ENCODE measurements at places on chromosomes 16 and 17.
A peak's percentile ranks its signal among the peaks of the same experiment; 100 is the strongest.

DNA sequence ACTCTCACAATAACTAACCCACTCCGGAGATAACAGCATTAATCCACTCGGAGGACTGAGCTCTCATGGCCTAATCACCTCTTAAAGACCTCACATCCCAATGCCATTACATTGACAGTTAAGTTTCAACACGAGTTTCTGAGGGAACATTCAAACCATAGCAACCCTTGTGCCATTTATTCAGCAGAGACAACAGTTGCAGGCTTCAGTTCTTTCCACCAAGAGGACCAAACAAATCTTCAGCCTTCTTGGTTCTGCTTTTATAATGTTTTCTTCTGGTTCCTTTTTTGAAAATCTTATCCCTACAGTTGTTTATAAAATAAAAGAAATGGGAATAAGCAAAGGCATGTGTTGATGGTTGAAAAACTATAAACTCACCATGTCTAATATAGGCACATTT is 2.1 kb upstream of the CD300E start:
- DNase-seq, result no peak

- peak; percentile 25 for DNase-seq
These were observed 19.0 kb downstream of the EMP2 start for GRCh38 chr16:10561425-10561824.

- DNase-seq, result peak; percentile 88
These were observed at the start of gene NUDT7 for GRCh38 chr16:77722309-77723107. TSS of gene NUDT7 (plus strand) at chr16:77722514. CDS start at chr16:77722583, 69 bp downstream.

DNA sequence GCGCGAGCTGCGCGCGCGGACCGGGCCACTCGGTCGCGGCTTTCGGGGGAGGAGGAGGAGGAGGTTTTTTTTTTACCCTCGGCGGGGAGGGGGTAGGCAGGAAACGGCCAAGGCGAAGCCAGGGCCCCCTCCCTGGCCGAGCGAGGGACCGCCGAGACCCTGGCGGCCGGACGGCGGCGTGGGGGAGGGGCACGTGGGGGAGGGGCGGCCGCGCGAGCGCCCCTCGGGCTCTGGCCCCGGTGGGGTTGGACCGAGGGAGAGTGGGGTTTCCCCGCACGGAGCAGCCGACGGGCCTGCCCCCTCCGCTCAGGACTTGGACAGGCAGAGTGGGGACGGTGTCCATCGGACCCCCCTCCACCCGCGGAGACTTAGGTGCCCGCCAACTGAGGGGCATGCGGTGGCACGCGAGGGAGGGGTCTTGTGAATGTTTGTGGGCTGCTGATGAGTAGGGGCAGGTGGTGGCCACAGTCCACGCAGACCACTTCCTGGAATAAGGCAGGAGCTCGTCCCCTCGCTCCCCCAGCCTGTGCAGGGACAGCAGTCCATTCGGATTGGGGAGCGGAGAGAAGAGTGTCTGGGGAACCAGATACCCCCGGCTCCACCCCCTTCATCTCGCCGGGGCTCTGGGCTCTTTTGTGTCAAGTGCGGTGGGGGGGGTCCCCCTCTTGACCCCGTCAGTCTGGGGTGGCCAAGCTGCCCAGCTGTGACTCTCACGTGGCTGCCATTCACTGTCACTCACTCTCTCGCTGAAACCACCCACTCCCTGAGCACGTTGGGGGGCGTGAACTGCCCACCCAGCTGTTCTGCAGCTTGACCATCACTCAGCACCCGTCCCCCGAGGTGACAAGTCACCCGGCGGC is 3.0 kb upstream of the CHD3 start:
- DNase-seq, result peak; percentile 61

- DNase-seq, result peak; percentile 99
These were observed at the start of the genes ARL16 and HGS for GRCh38 chr17:81683584-81684441. TSS of gene ARL16 (minus strand) at chr17:81683797. CDS start at chr17:81683753, 44 bp downstream. TSS of gene HGS (plus strand) at chr17:81684011. CDS start at chr17:81684067, 56 bp downstream.

DNA sequence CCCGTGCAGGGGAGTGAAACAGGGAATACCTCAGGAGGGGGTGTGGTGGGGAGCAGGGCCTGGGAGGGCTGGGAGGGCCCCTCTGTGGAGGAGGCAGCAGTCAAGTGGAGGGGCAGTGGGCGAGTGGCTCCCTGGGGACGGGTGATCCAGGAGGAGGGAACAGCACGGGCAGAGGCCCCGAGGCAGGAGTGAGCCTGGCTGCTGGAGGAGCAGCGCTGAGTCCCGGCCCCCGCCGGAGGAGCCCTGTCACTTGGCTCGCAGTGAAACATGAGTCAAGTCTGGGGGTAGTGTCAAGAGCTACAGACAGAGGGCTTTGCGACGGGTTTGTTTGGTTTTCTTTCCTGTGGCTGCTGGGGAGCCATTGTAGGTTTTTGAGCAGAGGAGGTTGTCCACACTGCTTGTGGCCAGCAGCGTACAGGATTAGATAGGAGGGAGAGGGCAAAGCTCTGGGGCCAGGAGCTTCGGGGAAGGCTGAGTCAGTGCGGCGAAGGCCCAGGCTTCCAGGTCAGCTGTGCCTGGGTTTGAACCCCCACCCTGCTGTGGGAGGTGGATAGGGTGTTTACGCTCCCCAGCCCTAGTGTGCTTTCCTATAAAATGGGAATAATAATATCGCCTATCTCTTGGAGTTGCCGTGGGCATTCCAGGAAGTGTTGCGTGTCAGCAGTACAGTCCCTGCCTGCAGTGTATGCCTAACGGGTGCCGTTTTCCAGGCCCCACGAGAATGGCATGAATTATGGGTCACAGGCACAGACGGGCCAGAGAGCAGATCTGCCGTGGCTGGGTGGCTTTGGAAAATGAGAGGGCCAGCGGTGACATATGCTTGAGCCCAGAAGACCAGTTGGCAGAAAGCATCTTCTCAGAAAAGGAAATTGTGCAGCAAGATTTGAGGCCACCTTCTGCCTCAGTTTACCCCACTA is 115.9 kb upstream of the CIBAR2 start:
- DNase-seq, result peak; percentile 21

DNA sequence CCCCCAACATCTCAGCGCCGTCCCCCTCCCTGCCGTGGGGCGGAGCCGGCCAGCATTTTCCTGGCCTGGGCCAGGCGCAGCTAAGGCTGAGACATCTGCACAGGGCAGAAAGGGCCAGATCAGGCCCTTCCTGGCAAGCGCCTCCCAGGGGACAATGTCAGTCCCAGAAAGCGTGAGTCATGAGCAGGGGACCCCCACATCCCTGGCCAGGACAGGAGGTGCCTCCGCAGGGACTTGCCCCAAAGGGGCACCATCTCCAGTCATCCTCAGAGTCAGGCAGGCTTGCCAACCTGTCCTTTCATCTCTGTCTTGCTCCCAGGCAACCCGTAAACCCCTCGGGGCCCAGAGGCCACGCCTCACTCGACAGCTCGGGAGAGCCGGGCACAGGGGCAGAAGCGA is 43.2 kb downstream of the SOCS1 start:
- no peak for DNase-seq

DNA sequence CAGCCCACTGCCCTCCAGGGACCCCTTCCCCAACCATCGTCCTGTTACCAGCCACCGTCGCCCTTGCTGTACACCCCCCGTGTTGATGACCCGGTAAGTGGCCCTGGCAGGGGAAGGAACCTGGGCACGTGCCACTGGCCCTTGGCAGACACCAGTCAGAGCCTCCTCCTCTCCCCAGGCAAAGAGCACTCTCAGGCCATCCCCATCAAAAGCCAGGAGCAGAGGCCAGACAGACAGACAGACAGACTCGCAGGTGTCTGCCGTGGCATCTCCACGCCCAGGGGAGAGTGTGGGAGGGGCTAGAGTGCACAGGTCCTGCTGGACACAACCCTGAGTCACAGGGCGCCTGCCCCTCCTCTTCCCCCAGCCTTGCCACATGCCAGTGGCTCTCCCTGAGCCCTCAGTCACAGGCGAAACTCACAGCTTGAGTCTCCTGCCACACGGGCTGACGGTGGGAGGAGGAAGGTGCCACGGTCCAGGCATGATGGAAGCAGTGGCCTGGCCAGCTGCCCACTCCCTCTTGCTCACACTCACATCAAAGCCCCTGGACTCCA is 7.8 kb downstream of the CLCN7 start:
- no peak for DNase-seq

DNA sequence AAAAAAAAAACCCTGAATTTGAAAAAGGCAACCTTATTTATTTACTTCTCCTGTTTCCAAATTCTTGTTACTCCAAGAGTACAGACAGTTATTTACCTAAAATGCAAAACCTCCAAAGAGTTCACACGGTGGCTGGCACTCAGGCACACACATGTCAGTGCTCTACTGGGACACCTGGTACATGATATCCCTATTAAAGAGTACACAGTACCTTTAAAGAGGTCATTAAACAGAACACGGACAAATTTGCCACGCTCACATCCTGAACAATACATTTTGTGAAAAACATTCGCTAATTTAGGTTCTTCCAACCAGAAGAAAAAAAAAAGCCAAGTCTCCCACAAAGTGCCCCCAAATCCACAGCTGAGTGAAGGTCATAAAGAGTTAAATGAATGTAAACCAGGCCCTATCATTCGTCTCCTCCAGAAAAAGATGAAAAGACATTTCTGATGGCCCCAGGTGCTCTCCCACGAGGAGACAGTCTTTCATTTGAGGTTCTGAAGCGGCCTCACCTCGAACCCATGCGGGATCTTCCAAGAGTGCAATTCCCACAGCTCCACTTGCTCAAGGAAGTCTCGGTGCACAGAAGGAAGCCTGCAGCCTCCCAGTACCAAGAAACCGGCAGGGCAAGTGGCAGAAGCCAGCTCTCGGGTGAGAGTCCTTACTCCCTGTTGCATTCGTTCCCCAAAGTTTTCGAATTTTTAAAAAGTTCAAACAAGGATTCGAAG is 993 bp downstream of the ERN1 start:
- no peak for DNase-seq

- DNase-seq, result no peak
These were observed 54.5 kb downstream of the TUBD1 start for GRCh38 chr17:59838052-59838916.

GRCh38 chr16:56682703-56683397 is 580 bp downstream of the MT1X start:
- DNase-seq, result peak; percentile 30

- DNase-seq, result no peak
These were observed 44.5 kb downstream of the CUEDC1 start for GRCh38 chr17:57910462-57911420.

DNA sequence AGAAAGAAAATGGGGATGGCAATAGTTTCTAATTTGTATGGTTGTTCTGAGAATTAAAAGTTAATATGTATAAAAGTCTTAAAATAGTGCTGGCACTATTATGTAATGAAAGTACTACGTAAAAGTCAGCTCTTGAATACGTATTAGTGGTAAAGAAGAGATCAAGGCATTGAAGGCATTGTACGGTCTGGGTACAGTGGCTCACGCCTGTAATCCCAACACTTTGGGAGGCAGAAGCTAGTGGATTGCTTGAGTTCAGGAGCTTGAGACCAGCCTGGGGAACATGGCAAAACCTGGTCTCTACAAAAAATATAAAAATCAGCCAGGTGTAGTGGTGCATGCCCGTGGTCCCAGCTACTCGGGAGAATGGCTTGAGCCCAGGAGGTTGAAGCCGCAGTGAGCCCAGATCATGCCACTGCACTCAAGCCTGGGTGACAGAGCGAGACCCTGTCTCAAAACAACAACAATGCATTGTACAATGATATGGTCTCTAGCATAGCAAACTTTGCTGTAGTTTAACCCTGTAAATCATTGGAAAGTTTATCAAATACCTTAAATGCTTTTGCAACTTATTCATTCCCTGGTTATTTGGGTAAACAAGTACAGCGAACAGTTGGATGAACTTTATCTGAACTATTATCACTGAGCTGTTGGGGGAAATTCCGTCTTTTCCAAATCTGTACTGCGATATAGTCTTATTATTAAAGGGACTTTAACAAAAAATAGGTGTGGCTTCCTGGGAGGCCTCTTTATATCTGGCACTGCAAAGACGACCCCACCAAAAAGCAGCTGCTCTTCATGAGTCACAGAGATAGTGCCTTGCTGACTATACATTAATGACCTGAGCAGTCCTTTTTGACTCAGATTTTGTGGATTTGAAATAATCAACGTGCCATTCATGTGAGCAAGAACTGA is 73.6 kb downstream of the GPRC5B start:
- DNase-seq, result no peak

- DNase-seq, result no peak
These were observed 1.4 kb downstream of the TMEM235 start for GRCh38 chr17:78232859-78233173.

DNA sequence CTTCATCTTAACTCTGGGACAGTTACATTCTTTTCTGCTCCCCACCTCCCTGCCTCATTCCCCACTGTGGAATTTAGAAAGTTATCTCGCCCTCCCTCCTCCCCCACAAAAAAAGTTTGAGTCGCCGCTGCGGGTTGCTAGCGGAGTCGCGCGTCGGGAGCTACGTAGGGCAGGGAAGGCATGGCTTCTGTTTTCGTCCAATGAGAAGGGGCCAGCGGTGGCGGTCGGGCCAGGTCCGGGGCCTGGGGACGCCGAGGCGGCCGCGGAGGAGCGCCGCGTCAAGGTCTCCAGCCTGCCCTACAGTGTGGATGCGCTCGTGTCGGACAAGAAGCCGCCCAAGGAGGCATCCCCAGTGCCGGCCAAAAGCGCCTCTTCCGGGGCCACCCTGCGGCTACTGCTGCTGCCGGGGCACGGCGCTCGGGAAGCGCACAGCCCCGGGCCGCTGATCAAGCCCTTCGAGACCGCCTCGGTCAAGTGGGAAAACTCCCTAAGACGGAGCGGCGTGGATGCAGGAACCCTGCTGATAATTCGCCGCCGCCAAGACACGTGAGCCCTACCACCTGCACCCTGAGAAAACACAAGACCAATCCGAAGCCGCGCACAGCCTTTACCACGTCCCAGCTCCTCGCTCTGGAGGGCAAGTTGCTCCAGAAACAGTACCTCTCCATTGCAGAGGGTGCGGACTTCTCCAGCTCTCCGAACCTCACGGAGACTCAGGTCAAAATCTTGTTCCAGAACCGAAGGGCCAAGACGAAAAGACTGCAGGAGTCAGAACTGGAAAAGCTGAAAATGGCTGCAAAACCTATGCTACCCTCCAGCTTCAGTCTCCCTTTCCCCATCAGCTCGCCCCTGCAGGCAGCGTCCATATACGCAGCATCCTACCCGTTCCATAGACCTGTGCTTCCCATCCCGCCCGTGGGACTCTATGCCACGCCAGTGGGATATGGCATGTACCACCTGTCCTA is 8.9 kb downstream of the OR4D1 start:
- DNase-seq, result peak; percentile 9

- DNase-seq, result no peak
These were observed 212.6 kb upstream of the TBX2 start for GRCh38 chr17:61187038-61187437.

Measured in KBM-7 (cell line).